ENCODE measurements at places on chromosomes 4 and X.

DNA sequence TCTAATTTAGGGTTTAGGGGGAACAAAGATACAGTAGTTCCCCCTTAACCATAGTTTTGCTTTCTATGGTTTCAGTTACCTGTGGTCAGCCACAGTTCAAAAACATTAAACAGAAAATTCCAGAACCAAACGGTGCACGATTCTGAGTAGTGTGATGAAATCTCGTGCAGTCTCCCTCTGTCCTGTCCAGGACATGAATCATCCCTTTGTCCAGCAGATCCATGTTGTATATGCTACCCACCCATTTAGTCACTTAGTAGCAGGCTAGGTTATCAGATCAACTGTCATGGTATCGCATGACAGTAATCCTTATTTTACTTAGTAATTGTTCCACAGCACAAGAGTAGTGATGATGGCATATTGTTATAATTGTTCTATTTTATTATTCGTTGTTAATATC lies 556.1 kb downstream of the IL1RAPL1 start:
- no peak overlapping the region for H3K4me3 ChIP-seq
- no peak for DNase-seq
- H3K4me1 ChIP-seq: no peaks in the 10 kb centered on the region

- H3K27me3 ChIP-seq: peaks cover 15% of the 10 kb centered on the region
- H3K4me3 ChIP-seq: no peak overlapping the region
- peaks cover 5% of the 10 kb centered on the region for H3K4me1 ChIP-seq
Measured at GRCh38 chr4:147052361-147052760, 106.7 kb upstream of the TTC29 start.

DNA sequence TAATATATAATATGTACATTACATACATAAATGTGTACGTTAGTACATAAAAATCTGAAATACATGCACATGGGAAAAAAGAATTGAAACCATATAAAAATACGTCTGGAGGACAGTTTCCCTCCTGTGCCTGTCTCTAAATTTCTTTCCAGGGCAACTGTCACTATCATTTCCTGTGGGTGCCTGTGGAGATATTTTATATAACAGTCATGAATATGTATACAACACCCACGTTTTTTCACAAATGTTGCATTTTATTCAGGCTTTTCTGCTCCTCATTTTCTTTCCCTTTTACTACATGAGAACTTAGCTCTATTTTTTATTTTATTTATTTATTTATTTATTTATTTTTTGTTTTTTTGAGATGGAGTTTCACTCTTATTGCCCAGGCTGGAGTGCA lies 24.2 kb upstream of the GRPEL1 start:
- peaks cover 20% of the 10 kb centered on the region for H3K27me3 ChIP-seq
- H3K36me3 ChIP-seq: no peaks in the 10 kb centered on the region
- no peak for DNase-seq
- H3K4me3 ChIP-seq: no peak overlapping the region

DNA sequence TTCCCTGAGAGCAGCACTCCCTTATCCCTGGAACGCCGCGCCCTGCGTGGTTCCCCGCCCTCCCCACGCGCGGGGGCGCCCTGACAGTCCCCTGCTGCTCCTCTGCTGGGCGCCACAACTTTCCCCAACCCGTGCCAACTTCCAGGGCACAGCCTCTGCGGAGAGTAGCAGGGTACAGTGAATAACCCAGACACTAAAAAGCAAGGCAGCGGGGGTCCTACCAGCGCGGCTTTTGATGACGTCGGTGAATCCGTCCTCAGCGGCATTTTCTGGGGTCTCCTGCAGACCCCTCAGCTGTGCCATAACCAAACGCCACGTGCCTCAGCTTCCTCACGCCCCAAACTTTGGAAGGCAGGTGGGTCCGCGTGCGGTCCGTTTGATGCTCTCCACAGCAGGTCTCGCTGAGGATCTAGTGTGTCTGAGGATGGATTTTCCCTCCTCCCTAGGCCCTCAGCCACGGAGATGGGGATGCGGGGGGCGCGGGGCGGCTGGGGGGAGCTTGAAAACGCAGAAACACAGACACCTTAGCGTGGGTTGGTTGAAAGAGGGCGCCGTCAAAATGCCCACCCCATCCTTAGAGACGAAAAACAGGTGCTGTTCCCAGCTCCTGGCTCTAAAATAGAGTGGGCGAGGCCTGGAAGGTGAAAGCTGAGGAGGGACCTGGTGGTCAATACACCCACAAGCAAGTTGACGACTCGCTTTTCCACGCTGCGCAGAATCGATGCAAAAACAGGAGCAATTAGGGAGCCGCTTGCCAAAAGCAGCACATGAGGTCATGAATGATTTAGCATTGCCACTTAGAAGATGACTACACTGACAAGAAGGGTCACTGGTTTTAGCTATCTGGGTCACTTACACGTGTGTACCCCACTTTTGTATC lies 405.6 kb downstream of the FAM47A start:
- no peak overlapping the region for H3K27ac ChIP-seq
- no peak for DNase-seq
- H3K4me3 ChIP-seq: no peak overlapping the region
- H3K27me3 ChIP-seq: no peaks in the 10 kb centered on the region
- H3K36me3 ChIP-seq: no peaks in the 10 kb centered on the region

DNA sequence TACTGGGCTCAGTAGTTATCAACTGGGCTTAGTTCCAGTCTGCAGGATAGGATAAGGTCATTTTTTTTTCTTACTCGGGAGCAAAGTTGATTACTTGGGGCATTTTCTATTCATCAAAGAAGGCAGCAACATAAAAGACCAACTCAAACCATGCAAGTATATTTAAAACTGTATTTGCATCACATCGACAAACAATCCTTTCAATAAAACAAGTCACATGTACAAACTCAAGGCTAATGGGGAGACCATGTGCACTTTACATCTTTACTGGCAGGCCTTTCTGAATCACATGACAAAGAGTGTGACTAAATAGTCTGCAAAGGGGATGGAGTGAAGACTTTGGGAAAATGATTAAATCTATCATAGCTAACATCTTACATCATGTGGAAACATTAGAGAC lies 610.4 kb upstream of the BOD1L1 start:
- H3K4me3 ChIP-seq: no peak overlapping the region
- no peaks in the 10 kb centered on the region for H3K4me1 ChIP-seq
- H3K36me3 ChIP-seq: no peaks in the 10 kb centered on the region
- DNase-seq: no peak
- H3K27me3 ChIP-seq: no peaks in the 10 kb centered on the region

DNA sequence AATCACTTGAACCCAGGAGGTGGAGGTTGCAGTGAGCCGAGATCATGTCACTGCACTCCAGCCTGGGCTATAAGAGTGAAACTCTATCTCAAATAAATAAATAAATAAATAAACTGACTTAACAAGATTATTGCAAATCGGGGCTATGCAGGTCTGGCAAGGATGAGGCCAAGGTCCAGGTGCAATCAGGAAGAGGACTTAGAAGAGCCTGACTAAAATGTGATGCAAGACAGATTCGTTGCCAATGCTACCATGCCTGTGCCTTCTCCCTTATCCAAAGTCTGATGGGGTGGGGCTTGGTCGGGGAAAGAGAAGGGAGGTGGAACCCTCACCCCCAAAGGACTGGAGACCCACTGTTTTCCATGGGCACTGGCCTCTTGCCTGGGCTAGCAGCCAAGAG lies 14.7 kb downstream of the ZCCHC13 start:
- no peak overlapping the region for H3K27ac ChIP-seq
- no peaks in the 10 kb centered on the region for H3K4me1 ChIP-seq
- no peaks in the 10 kb centered on the region for H3K36me3 ChIP-seq
- DNase-seq: no peak

DNA sequence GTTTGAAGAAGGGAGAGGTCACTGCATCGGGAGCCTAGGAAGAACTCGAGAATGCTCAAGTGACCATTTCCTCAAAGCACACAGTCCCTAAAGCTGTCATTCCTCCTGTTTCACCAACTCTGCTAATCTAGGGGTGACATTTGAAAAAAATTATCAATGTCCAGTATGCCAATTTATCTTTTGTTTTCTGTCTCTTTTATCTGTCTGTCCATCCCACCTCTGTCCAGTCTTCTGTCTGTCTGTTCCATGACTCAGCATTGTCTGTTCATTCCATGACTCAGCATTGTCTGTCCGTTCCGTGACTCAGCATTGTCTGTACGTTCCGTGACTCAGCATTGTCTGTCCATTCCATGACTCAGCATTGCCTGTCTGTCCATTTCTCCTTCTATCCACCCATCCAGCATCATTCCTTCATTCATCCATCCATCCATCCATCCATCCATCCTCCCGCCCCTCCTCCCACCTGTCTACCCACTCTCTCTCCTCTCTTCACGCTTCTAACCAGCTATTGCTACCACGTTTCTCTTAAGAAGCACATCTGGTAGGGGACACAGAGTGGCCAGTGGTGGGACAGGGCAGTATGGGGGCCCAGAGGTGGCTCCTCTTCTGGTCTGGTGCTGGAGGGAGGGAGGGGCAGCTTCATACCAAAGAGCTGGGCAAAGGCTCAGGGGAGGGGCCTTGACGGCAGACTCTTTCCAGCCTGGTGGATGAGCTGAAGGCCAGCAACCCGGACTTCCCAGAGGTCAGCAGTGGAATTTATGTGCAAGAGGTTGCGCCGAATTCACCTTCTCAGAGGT lies 34.1 kb downstream of the HTRA3 start:
- no peaks in the 10 kb centered on the region for H3K36me3 ChIP-seq
- peak overlapping the region; percentile 20 for H3K27ac ChIP-seq
- H3K27me3 ChIP-seq: peaks cover 2% of the 10 kb centered on the region
- H3K4me1 ChIP-seq: no peaks in the 10 kb centered on the region

DNA sequence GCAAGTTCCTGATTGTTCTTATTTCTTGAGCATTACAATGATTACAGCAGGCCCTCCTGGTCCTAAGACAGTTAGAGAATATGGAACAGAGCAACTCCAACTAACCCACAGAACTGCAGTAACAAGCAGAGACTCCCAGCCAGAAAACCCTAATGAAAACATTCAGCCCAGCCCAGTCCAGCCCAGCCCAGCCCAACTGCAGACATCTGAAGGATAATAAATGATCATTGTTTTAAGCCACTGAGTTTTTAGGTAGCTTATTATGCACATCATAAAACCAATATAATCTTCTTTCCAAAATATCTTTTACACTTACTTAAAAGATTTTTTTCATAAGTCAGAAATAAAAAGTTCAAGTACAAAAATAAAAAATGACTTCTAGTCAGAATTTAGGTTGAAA lies 51.3 kb downstream of the SPOCK3 start:
- H3K4me3 ChIP-seq: no peak overlapping the region
- no peaks in the 10 kb centered on the region for H3K4me1 ChIP-seq
- no peaks in the 10 kb centered on the region for H3K27me3 ChIP-seq
- H3K36me3 ChIP-seq: no peaks in the 10 kb centered on the region

DNA sequence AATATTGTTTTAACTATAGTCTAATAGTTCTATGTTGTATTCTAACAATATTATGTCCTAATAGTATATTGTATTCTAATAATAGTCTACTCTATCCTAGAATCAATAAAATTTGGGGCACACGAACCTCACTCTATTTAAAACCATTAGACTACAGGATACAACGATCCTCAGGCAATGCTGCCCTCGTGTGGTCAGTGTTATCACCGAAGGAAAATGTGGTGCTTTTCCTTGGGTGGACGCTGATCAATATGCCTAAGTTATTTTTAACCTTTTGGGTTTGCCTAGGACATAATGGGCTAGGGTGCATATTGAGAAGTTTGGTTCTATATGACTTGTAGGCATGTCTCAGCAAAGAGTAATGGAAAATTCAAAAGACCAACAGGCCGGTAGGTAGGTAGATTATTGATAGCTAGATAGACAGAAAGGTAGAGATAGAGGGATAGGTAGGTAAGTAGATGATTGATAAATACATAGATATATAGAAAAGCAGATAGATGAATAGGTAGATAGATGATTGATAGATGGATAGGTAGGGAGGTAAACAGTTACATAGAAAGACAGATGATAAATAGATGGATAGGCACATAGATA lies 75.1 kb downstream of the PRKX start:
- peaks cover 33% of the 10 kb centered on the region for H3K36me3 ChIP-seq
- H3K27me3 ChIP-seq: no peaks in the 10 kb centered on the region

DNA sequence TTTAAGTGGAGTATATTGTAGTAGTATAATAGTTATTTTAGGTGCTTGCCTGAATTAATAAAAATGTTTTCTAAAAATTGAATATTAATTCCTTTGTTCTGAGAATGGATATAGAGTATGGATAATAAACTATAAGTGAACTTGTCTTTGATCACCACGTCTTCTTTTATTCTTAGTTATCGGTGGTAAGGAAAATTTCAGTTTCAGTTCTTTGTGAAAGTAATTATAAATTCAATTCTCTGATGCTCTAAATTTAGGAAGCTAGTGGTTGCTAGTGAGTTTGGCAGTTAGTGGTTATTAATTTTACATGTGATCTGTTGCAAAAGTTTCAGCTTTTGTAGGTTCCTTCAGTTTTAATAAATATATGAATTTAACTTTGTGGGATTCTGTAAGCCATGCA lies 30.8 kb downstream of the MRPL1 start:
- DNase-seq: no peak
- H3K4me1 ChIP-seq: peaks cover 9% of the 10 kb centered on the region
- no peaks in the 10 kb centered on the region for H3K27me3 ChIP-seq

DNA sequence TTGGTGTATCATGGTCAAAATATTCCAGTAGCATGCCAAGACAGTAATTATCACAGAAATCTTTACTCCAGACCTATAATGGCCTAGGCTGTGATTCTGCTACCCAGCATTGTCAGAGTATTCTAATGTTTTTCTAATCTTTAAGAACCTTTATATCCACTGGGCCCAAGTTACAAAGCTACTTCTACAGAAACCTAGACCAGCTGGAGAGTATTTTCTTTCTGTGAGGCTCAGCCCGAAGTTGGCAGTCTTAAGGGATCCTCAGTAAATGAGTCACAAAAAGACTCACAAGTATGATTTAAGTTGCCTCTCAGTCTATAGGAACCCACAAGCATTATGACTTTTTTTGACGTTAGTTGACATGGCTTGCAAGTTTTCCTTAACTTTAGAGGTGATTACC lies 638.5 kb upstream of the FAM241A start:
- no peak overlapping the region for H3K27ac ChIP-seq
- DNase-seq: no peak
- H3K4me1 ChIP-seq: no peaks in the 10 kb centered on the region
- H3K4me3 ChIP-seq: no peak overlapping the region
- no peaks in the 10 kb centered on the region for H3K27me3 ChIP-seq

DNA sequence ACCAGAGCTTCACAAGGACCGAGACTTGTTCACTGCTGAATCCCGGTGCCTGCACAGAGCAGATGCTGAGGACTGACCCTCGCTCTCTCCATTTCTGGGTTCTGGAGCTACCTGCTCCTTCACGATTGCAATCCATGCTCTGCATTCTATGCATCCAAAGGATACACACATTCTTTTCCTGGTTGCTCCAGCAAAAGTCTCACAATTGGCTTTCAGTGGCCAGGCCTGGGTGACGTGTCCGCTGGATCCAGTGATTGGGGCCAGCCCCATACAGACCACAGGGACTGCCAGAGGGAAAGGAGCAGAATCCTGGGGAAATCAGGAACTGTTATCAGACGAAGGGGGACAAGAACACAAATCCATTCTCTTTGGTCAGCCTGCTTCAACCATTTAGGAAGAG lies 14.9 kb upstream of the CDKN2AIP start:
- H3K4me3 ChIP-seq: no peak overlapping the region
- H3K4me1 ChIP-seq: peaks cover 33% of the 10 kb centered on the region
- no peak for DNase-seq

- no peaks in the 10 kb centered on the region for H3K27me3 ChIP-seq
- H3K4me3 ChIP-seq: no peak overlapping the region
- DNase-seq: no peak
- no peaks in the 10 kb centered on the region for H3K36me3 ChIP-seq
Measured at GRCh38 chrX:21960569-21961541, 20.3 kb downstream of the SMS start.

GRCh38 chrX:8138252-8138651 lies 32.8 kb downstream of the VCX2 start:
- H3K27ac ChIP-seq: no peak overlapping the region
- DNase-seq: no peak
- H3K27me3 ChIP-seq: no peaks in the 10 kb centered on the region
- no peaks in the 10 kb centered on the region for H3K36me3 ChIP-seq
- H3K4me3 ChIP-seq: no peak overlapping the region
